Stimulated activated CD4-positive, alpha-beta T cell treated with anti-CD3 and anti-CD28 coated beads, Interleukin-15, amount 100 ng/mL, for 24 hours (primary cell): ENCODE measurements at places on chromosomes 4 and X.

DNA sequence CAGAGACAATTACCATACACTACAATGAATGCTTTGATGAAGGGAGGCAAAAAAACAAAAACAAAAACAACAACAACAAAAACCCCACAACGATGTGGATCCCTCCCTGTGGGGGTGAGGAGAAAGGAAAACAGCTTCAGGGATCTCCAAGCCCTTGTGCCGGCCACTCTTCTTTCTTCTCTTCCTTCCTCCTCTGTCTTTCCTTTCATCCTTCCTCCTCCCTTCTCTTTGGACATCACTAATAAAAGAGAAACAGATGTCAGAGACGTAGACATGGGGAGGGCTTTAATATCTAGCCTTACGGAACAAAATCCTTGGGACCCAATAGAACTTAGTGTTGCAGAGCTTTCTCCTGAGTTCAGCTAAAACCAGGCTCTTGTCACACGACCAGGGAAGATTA lies 18.8 kb upstream of the STX18 start:
- no peak for DNase-seq

DNA sequence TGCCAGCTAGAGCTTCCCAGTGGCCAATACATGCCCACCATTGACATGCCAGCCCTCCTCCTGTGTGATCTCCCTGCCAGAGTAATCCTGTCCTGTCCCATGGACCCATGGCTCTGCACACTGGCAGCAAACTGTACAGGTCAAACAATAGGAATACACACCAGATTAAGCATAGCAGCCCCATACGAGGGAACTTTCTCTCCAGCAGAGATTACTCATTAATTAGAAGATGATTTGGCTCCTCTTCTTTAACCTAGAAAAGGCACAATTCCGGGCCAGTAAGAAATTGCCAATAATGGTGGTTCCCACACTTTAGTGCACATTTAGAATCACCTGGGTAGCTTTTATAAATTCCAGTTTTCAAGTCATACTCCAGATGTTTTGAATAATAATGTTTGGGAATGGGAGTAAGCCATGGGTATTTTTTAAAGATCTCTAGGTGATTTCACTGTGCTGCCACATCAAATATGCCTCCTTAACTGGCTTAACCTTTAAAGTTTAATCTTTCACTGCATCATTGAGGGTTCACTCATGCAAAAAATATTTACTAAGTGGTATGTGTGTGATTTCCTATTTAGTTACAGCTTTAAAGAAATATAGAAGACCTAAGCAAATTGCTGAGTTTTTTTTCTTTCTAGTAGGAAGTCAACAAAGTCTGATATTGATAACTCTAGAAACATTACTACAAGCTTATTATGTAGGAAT lies 277.6 kb upstream of the NWD2 start:
- no peak for DNase-seq

DNA sequence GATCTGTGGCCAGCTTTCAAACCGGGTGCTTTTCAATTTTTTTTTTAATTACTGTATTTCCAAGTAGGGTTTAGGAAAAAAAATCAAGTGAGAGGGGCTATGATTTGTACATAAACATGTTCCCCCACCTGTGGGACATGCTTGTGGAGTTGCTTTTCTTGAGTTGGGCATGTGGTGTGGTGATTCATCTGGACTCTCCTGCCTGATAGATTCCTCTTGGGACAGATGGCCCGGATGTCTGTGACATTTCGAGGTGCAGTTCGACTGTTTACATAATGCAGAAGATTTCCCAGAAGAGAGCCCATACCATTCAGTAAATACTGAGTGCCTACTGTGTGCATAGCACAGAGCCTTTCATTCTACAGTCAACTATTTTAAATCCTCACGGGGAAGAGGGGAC lies 49.9 kb downstream of the DOCK11 start:
- no peak for DNase-seq

DNA sequence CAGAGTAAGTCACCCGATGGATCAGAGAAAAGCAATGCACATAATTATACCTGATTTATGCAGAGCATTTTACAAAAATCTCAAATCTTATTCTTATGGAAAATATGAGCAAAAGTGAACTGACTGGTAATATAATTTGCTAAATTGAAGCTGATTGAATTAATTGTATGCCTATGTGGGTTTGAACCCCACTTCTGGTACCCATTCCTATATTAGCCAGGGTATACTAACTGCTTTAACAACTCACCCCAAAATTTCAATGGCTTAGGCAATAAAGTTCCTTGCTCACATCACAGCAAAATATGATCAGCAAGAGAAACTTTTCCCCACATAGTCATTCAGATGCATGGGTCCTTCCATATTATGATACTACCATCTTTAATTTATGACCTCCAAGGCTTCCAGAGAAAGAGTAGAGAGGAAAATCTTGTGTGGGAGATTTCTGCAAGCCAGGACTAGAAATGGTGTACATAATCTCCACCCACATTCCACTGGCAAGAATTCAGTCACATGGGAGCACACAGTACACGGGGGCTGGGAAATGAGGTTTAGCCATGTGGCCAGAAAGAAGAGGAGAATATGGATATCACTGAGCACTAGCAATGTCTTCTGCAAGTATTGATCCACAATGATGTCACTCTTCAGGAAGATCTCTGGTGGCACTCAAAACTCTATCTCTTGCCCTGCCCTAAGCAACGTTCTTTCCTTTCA lies 640.7 kb downstream of the BCOR start:
- no peak for DNase-seq
